ENCODE measurements at places on chromosomes 5 and 9.

DNA sequence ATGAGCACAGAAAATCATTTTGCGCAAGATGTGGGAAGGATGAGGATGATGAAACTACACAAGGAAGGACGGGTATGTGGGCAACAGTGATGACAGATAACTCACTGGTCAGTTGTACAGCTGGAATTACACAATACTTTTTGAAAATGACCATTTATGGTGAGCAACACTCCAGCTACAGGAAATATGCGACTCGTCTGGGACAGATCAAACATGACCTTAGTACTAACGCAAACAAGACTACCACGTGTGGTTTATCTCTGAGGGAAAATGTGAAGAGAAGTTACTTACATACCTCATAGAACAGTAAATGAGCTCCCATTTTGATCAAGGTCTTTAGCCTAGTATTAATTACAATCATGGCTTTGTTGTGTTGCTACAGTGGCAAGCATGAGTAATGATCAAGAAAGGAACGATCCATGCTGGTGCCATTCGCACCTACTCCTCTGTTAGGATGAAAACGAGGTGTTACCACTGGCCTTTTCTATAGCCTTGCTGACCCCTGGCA is 456.9 kb downstream of the BNC2 start:
- no peak for DNase-seq

DNA sequence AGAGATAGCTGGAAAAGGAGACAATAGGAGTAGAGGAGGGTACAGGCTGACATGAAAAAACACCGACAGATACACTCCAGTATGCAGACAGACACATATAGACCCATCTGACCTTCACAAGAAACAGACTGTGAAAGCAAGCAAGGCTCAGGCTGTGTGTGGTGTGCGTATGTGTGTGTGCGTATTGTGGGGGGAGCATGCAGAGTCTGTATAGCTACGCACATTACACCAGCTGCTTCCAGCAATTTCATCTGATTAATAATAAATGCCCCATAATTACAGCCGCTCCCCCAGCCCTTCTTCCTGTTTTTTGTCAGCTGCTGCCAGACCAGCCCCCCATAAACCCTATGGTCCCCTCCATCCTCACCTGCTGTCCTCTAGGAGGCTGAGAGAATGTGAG is 6.7 kb downstream of the CNTFR start:
- DNase-seq, result no peak

DNA sequence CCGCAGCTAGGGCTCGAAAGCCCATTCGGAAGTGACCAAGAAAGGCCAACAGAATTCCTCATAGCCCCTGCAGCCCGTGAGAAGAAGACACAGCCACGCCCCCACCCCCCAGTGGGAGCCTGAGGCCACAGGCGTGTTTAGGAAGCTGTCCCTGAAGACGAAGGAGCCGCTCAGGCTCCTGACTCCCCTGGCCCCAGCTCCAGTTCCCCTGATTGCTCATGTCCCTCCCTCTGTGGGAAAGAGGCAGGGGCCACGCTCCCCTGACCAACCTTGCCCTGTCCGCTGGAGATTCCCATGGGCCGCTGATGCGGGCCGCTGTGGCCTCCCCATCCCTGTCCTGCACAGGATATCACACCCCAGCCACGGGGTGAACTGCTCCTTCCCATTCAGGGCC is 13.6 kb downstream of the ROPN1L start:
- no peak for DNase-seq

DNA sequence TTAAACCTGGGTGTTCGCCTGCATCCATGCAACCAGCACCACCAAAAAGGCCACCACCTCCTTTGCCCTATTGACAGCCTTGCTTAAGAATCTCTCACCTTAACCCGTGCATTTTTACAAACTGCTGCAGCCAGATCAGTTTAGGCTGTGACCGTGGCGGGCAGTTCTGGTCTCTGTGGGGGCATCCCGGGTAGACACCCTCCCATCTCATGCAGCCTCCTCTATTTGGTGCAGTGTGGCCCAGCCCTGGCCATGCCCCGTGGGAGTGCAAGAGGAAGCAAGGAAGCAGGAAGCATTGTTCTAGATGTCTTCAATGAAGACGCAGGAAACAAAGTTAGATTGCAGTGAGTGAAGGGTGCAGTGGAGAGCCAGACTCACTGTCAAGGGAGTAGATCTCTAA is 108.8 kb upstream of the MVB12B start:
- DNase-seq, result no peak

Measured in stimulated activated CD4-positive, alpha-beta T cell treated with anti-CD3 and anti-CD28 coated beads, Interleukin-15, amount 100 ng/mL, for 48 hours (primary cell).